H9 (cell line): ENCODE measurements at places on chromosomes 11 and 22. TPM values are rescaled to one million over a fixed set of nuclear protein-coding genes. Genes with fewer than 3 reads are reported as not detected.

The KRTAP5-1 gene
- not detected in 2 replicates for total RNA-seq

The FOSL1 gene
- 33.7 and 36.1 TPM in 2 replicates for total RNA-seq

The SVIP gene
- total RNA-seq = 10.4 TPM in 2 replicates

The RFPL2 gene
- not detected in 2 replicates for total RNA-seq

The SLC16A8 gene
- 0.75 and 1.1 TPM in 2 replicates for total RNA-seq

The OR51B2 gene
- not detected in 2 replicates for total RNA-seq

The SLC22A8 gene
- not detected in 2 replicates for total RNA-seq

The MRGPRE gene
- not detected in 2 replicates for total RNA-seq

- H3K4me3 ChIP-seq = no peak overlapping the region
- no peaks in the 10 kb centered on the region; the same call in 1 of the 2 replicates for H3K4me1 ChIP-seq
- H3K27me3 ChIP-seq = no peaks in the 10 kb centered on the region
- no peak for DNase-seq
- no peaks in the 10 kb centered on the region for H3K36me3 ChIP-seq
- no peak overlapping the region for H3K27ac ChIP-seq
Measured at GRCh38 chr11:24559315-24559714, 62.5 kb downstream of the LUZP2 start.

DNA sequence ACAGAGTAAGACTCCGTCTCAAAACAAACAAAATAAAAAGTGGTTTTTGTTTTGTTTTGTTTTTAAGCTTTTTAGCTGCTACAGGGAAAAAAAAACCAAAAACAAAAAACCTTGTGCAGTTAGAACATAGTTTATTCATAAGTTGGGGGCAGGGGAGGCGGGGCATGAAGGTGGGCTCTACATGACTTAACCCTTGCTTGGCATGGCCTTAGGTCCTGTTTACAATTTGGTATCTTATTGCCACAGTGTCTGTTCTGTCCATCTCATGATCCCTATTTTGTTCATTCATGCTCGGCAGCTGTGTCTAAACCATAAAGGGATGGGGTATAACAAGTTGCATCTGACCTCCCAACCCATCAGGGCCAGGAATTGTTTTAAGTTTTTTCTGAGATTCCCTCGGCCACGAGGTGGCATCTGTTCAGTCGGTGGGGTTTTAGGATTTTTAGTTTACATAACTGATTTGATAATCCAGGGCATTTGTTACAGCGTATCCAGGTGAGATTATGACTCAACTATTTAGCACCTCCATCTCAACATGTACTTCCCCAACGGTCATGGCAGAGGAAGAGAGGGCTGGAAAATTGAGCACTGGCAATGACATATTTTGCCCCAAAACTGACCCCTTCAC, 6.9 kb downstream of the AP5B1 start:
- no peaks in the 10 kb centered on the region for H3K27me3 ChIP-seq
- no peak overlapping the region for H3K27ac ChIP-seq
- DNase-seq = no peak

DNA sequence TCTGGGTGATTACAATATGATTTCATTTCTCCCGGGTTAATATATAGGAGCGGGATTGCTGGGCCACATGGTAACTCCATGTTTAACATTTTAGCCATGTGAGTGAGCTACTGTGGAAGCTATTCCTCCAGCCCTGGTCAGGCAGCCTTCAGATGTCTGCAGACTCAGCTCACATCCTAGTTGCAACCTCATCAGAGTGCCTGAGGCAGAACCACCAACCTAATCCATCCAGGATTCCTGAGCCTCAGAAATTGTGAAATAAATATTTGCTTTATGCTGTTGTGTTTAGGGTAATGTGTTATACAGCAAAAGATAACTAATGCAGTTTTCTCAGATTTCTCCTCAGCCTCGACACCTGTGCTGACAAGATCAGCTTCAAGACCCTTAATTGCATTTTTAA, 676.8 kb downstream of the OPCML start:
- H3K4me1 ChIP-seq = no peaks in the 10 kb centered on the region; the same call in 1 of the 2 replicates
- no peak overlapping the region for H3K27ac ChIP-seq
- H3K4me3 ChIP-seq = no peak overlapping the region
- DNase-seq = no peak
- no peaks in the 10 kb centered on the region for H3K27me3 ChIP-seq
- peaks cover 9% of the 10 kb centered on the region for H3K36me3 ChIP-seq

GRCh38 chr11:31326470-31327148, 42.9 kb downstream of the DCDC1 start:
- no peak for DNase-seq
- no peak overlapping the region for H3K4me3 ChIP-seq
- no peaks in the 10 kb centered on the region for H3K4me1 ChIP-seq
- no peaks in the 10 kb centered on the region; the same call in 2 of the 3 replicates for H3K36me3 ChIP-seq
- H3K27ac ChIP-seq = no peak overlapping the region
- H3K27me3 ChIP-seq = no peaks in the 10 kb centered on the region

DNA sequence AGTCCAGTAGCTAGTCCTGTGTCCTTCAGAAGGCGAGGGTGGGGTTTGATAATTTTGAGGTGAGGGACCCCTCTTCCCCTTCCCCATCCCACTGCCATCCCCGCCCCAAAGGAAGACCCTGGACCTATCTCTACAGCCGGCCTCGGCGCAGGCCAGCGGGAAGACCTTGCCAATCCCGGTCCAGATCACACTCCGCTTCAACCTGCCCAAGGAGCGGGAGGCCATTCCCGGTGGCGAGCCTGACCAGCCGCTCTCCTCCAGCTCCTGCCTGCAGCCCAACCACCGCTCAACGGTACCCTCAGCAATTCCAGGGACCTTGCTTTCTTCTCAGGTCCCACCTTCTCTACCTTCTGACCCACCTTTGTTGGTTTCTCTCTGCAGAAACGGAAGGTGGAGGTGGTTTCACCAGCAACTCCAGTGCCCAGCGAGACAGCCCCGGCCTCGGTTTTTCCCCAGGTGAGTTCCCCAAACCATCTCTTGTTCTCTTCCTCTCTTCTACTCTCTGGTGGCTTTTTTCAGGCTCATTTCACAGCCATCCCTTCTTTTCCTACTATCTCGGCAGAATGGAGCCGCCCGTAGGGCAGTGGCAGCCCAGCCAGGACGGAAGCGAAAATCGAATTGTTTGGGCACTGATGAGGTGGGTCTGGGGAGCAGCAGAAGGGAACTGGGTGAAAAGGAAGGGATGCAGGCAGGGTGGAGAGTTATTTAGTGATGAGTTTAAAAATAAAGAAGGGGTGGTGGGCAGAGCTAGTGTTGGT, 1.3 kb downstream of the KAT5 start:
- H3K27me3 ChIP-seq = no peaks in the 10 kb centered on the region
- H3K27ac ChIP-seq = no peak overlapping the region
- no peak for DNase-seq
- H3K4me3 ChIP-seq = peak overlapping the region; percentile 85
- H3K4me1 ChIP-seq = peaks cover 2% of the 10 kb centered on the region; the same call in 1 of the 2 replicates

GRCh38 chr11:61897387-61898246, 6.3 kb upstream of the FADS3 start:
- H3K4me1 ChIP-seq = no peaks in the 10 kb centered on the region
- H3K36me3 ChIP-seq = no peaks in the 10 kb centered on the region
- no peak overlapping the region for H3K4me3 ChIP-seq
- DNase-seq = peak; percentile 89

DNA sequence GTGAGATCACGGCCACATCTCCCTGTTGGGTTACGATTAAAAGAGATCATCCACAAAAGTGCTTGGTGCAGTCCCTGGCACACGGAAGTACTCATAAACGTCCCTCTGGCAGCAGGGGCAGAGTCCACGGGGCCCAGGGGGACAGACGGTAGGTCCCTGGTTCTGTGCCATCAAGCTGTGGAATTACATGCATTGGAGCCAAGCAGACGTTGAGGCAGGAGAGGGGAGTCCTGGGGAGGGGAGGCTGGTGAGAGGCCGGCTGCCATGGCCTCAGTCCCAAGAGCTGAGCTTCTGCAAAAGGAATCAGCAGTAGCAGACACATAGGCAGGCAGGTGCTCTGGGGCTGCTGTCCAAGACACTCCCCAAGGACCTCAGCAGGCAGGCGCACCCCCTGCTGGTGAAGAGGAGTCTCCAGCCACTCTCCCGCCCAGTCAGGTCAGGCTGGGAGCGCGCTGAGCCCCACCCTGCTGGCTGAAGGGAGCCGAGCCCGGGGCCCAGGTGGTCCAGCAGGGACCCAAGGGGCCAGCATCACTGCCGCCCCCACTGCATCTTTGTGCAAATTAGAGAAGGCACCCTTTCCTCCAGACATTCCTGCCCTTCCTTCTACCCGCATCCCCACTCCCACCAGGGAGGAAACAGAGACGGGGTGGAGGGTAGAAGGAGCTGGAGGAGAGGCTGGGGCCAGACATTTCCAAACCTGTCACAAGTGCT, 7.6 kb upstream of the KCTD17 start:
- H3K36me3 ChIP-seq = no peaks in the 10 kb centered on the region
- no peak overlapping the region for H3K27ac ChIP-seq

DNA sequence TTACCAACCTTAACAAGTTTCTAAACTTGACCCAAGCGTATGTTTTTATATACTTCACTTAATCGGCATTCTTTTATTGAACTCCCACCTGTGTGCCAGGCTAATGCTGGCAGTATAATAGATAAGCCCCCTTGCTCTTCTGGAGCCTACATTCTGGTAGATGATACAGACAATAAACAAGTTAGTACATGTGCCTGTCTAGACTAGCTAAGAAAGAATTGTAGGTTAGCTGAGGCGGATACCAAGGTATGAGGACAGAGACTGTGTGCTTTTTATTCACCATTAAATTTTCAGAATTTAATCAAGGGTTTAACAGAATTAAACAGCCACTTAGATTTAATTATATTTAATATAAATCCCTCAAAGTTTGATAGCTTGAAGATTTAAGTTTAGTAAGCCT, 45.7 kb downstream of the TTC17 start:
- no peak overlapping the region for H3K4me3 ChIP-seq
- no peaks in the 10 kb centered on the region for H3K27me3 ChIP-seq
- DNase-seq = no peak
- H3K36me3 ChIP-seq = peaks cover 63% of the 10 kb centered on the region

DNA sequence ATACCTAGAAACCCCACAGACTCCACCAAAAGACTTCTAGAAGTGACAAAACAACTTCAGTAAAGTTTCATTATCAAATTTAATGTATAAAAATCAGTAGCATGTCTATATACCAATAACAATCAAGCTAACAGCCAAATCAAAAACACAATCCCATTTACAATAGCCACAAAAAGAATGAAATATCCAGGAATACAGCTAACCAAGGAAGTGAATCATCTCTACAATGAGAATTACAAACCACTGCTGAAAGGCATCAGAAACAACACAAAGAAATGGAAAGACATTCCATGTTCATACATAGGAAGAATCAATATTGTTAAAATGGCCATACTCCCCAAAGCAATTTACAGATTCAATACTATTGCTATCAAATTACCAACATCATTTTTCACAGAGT, 46.0 kb downstream of the PRCP start:
- H3K4me3 ChIP-seq = no peak overlapping the region
- H3K36me3 ChIP-seq = no peaks in the 10 kb centered on the region
- no peak overlapping the region for H3K27ac ChIP-seq
- H3K4me1 ChIP-seq = no peaks in the 10 kb centered on the region

DNA sequence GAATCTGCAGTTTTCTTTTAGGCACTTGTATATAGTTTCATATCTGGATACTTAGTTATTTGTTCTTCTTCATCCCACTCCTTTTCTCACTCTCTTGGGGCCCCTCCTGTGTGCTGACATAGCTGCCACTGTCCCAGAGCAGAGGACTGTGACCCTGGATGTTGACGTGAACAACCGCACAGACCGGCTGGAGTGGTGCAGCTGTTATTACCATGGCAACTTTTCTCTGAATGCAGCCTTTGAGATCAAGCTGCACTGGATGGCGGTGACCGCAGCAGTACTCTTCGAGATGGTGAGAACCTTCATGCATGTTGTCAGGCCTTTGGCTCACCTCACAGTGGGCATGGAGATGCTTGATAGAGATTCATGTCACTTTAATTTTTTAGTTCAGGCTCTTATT, 50.9 kb upstream of the YWHAH start:
- H3K27ac ChIP-seq = no peak overlapping the region
- no peak overlapping the region for H3K4me3 ChIP-seq
- H3K36me3 ChIP-seq = peaks cover 32% of the 10 kb centered on the region
- DNase-seq = no peak
- no peaks in the 10 kb centered on the region for H3K27me3 ChIP-seq

- H3K4me3 ChIP-seq = no peak overlapping the region
- H3K27me3 ChIP-seq = no peaks in the 10 kb centered on the region; the same call in 1 of the 2 replicates
- H3K27ac ChIP-seq = no peak overlapping the region
Measured at GRCh38 chr11:73236854-73237253, 18.8 kb downstream of the P2RY2 start.

DNA sequence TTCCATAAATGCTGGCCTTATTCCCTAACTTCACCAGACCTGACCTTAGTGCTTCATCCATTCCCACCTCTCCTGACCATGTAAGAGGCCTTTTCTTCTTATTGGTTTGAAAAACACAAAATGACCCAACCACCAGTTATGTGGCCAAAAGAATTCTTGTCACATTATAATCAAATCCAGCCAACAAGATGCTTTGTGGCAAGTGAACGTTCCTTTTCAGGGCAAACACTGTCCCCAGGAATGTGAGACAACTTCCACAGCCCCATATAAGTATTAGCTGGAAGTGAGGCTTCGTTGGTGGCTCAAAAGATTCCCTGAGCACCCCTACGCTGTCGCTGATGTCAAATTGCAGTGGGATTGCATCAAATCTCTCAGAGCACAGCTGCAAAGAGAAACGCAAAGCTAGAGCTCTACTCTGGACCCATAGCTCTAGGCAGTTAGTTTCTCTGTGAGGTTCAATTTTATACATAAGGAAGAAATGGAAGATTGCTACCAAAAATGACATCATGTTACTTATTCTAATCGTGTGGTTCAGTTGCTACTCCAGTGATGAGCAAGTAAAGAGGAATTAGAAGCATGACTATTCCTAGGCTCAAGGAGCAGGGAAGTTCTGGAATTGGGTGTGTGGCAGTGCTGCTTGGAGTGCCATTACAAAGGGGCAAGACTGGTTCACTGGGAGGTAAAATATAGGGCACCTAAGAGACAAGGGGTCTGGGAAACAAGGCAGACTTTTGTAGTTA, 26.1 kb downstream of the GLYATL1 start:
- peaks cover 11% of the 10 kb centered on the region for H3K27me3 ChIP-seq
- H3K4me1 ChIP-seq = no peaks in the 10 kb centered on the region
- H3K36me3 ChIP-seq = no peaks in the 10 kb centered on the region; the same call in 1 of the 3 replicates
